Sigmoid colon (tissue), 7 donors: ENCODE measurements at places on chromosomes 12 and 14. TPM values are rescaled to one million over a fixed set of nuclear protein-coding genes. Genes with fewer than 3 reads are reported as not detected.
A peak's percentile ranks its signal among the peaks of the same experiment; 100 is the strongest.

GRCh38 chr12:96710127-96710745 is 196.8 kb upstream of the NEDD1 start:
- no peak for DNase-seq

DNA sequence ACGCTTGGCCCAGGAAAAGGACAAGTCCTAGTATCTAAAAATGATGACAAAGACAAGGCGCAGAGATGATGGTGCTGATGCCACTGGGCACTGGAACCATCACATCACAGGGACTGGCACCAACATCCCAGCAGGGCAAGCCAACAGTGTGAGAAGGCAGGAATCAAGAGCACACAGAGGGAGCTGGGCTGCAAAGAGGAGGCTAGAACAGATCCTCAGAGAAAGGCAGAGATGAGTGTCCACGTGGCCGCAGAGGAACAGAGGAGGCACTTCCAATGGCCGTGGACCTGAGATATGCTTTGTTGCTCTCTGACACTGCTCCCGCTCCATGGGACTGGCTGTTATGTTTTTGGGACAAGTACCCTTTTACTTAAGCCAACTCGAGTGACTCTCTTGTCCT is 17.9 kb downstream of the FOXN3 start:
- DNase-seq: peak; percentile 53

DNA sequence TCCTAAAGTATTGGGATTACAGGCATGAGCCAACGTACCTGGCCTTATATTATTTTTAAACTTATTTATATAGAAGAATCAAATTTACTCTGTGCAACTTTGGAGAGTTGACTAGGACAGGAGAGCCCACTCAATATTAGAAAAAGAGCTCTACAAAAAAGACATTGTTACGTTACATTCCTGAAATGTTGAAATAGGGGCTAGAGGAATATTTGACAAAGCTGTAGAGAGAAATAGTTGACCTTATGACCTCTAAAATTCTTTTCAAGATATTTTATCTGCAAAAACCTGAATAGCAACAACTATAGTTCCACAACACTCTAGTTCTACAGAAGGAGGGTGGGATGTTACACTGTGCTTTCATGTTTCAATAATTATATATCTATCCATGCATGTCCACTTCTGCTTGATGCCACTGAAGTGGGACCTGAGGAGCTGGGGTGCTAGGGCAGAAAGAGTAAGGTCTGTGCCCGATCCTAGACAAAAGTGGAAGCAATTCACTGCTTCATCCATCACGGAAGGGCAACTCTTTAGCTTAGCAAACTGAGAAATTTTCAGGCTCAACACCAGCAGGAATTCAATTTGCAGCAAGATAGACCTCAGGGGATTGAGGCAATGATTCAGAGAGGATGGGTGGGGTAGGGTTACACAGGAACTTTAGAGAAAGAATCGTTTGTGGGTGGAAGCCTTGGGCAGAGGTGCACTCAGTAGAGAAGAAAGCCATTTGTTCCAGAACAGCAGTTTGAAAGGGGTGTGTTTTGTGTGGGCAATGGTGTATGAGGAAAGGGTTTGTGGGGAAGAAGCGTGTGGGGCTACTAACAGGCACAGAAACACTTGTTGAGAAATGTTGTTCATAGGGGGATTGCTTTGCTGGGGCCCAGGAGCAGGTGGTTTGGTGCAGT is 16.0 kb upstream of the RNASE10 start:
- DNase-seq: no peak

- DNase-seq: no peak
Measured at GRCh38 chr12:118033323-118033722, 16.8 kb downstream of the RFC5 start.

The SPIC gene
- total RNA-seq: not detected

The RHOJ gene
- 5.3 TPM for total RNA-seq

GRCh38 chr12:64545081-64545382 is 65.3 kb upstream of the RASSF3 start:
- DNase-seq: no peak
